ENCODE measurements at places on chromosomes 3 and 15.

DNA sequence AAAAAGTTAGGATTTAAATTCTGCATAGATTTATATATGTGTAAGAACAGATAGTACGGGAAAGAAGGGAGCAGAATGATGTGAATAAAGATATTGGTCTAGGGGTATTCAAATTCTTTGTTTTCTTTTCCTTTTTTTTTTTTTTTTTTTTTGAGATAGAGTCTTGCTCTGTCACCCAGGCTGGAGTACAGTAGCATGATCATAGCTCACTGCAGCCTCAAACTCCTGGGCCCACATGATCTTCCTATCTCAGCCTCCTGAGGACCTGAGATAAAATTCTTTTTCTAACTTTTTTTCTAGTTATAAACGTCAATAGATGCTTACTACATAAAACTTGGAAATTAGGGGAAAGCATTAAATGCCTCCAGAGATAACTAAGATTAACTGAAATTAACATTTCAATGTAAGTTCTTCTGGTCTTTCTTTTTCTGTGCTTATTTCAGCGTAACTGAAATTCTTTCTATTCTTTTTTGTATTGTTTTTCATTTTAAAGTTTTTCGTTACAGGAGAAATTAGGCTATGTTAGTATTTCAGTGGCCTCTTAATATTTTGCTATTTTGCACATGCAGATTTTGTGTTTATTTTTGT lies 29.2 kb downstream of the UBE2Q2 start:
- DNase-seq = no peak

- no peak for DNase-seq
Observed at GRCh38 chr3:34386309-34386708, 587.9 kb downstream of the PDCD6IP start.

DNA sequence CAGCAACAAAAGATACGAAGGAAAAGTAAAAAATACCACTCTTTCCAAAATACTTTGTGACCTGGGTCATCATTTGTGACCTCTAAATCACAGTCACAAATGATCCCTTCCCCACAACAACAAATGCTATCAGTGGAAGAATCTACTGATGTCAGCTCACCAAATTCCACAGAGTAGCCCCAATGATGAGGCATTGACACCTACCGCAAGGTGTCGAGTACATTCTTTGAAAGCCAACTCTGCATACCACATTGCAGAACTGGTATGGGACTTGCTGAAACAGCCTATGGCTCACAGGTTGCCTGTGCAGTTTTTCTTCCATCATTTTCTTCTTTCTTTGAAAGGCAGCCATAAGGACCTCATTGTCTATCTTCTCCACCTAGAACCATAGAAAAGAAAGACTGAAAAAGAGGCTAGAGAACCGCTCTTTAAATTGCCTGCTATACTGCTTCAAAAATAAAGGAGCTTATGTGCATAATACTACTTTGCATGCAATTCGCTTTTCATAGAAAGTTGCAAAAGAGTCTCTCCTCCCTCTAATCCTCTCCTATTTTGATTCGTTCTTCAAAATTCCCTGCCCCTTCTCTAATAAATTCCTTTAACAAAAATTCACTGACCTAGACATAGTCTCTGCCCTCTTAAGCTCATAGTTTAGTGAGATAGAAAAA lies 21.4 kb upstream of the KPNA1 start:
- DNase-seq = no peak

DNA sequence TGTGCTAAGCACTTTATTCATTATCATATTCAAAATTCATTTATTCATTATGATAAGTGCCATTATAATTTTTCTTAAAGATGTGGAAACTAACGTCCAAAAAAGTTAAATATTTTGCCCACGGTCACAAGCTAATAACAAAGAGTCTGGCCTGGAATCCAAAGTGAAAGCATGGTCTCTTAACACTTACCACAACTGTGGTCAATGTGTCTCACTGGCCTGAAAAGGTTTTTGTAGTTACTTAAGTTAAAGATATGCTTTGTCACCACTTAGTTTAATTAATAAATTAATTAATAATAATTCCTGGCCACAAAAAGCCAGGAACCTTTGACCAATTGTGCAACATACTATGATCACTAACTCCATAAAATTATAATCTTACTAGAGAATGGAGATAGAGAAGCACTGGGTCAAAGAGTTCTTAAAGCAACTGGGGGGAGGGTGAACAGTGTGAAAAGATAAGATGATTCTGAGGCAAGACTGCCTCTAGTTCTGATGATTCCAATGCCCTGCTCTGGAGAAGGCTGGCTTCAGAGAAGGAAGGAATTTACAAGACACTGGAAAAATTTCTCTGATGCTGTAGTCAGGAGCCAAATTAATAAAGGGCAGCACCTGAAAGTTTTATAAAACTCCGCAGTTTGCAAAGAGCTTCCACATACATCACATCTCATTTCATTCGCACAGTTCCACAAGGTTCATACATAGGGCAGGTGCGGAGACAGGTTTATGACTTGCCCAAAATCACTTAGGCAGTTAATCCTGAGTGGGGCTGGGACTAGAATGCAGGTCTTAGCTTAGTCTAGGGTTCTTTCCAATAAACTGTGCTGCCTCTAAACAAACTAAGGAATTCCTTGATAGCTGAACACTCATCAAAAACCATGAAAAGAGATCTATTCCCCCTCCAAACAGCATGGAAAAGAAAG lies 32.5 kb downstream of the NPTN start:
- DNase-seq = no peak

DNA sequence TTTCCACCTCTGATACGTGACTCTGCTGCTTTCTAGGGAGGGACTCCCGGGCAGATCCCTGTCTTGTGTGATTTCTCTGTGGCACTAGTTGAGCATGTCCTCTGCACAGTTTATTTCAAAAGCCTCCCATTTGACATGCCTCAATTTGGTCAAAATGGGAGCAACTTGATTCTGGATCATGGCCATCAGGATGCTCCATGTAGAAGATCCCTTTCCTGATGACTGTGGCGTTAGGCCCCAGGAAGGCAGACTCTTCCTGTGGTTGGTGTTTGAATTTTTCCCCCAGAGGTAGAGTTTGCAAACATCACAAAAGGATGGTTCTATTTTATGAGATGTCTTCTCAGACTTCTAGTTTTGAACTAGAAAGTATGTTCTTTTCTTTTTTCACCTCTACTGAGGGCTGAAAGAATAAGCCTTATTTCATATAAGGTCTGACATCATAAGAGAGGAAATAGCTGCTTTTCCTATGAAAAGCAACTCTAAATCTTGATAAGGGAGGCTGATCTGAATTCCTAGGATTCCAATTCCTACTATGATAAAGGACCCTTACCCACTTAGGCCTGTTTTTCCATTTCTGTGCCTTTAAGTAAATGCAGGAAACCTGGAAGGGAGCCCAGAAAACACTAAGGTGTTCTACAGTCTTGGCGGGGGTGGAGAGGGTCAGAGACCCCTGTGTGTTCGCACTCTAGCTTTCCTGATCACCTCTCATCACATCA lies 243.8 kb upstream of the CHRM5 start:
- no peak for DNase-seq

GRCh38 chr3:14512281-14512941 lies 27.7 kb downstream of the GRIP2 start:
- DNase-seq = no peak

DNA sequence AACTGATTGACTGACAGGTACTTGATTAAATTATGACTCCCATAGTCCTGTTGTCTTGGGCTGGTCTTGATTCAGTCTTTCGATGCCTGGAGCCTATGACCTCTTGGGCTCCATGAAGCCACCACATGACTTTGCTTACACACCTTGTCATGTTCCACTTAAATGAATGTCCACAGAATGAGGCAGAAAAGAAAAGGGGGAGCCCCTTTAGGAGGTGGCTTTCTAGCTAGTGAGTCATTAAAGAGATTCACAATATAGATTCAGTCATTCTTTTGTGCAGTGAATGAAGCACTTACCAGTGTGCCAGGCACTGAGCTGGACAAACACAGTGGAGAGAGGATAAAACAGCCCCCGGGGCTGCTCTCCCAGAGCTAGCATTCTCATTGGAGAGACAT lies 17.1 kb downstream of the VIPR1 start:
- no peak for DNase-seq

DNA sequence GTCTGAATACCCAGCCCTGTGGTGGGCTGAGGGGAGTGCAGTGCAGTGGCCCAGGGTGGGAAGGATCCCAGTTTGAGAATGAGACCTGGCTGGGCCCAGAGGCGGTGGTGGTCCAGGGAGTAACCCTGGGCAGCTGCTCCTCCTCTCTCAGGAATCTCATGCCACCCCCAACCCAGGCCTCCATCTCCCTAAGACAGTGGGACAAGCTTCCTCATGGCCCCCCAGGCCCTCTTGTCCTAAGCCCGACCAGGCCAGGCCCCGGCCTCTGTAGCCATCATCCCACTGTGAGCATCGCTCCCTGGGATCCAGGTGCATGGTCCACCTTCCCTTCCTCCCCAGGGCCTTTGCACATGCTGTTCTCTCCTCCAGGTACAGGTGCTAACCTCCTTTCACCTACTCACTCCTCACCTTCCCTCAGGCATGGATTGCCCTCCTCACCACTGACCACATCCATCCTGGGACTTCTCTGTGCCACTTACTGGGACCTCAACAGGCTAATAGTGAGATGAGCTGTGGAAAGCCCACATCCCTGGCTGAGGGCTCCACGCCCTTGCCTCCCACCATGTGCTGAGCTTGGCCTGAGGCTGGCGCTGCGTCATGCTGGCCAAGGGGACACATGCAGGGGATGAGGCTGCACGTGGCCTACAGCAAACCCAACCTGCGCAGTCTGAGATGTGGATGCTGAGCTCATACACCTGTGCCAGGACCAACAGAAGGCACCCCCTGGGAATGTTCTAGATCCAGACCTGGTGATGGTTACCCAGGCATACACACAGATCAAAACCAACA lies 9.9 kb downstream of the CHDH start:
- DNase-seq = no peak

GRCh38 chr15:90868261-90868689 lies at the start of gene FURIN:
TSS of gene FURIN (plus strand) at chr15:90868588. CDS start at chr15:90875741, 7,153 bp downstream.
- DNase-seq = no peak

DNA sequence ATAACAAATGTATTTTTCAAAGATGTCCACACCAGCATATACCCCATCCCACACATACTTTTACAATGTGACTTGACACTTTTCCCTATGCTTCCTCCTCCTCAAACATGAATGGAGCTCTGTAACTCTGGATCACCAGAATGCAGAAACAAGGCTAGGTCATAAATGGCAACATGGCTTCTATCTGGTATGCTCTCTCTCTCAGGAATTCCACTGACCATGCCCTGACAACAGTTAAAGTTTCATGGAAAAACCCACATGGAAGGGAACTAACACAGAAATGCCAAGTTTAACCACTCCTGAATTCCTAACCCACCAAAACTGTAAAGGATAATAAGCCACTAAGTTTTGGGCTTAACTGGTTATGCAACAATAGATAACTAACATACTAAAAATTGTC lies 19.9 kb downstream of the MYO9A start:
- no peak for DNase-seq

- DNase-seq = no peak
Observed at GRCh38 chr3:126971891-126972351, 11.0 kb upstream of the PLXNA1 start.

Data from non-pigmented ciliary epithelial cell (primary cell).